ENCODE measurements at places on chromosomes 2 and 18.

DNA sequence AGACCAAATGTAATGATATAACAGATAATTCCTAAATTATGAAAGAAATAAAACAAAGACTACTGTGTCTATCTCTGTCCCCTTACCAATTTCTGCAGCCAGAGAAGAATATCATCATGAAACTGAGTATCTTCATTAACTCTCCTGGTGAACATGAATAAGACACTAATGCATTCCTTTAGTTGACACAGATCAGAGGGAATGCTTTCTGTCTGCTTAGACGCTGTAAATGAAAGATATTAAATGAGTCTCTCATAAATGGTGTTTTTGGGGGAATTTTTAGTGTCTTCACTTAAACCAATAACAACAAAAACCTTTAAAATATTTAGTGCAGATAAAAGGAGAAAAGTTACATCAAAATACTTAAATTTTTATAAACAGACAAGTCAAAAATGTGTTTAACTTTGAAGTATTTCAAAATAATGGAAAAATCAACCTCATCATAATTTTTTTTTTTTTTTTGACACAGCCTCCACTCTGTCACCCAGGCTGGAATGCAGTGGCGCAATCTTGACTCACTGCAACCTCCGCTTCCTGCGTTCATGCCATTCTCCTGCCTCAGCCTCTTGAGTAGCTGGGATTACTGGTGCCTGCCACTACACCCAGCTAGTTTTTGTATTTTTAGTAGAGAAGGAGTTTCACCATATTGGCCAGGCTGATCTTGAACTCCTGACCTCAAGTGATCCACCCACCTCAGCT is 16.0 kb downstream of the EPG5 start:
- DNase-seq = no peak

DNA sequence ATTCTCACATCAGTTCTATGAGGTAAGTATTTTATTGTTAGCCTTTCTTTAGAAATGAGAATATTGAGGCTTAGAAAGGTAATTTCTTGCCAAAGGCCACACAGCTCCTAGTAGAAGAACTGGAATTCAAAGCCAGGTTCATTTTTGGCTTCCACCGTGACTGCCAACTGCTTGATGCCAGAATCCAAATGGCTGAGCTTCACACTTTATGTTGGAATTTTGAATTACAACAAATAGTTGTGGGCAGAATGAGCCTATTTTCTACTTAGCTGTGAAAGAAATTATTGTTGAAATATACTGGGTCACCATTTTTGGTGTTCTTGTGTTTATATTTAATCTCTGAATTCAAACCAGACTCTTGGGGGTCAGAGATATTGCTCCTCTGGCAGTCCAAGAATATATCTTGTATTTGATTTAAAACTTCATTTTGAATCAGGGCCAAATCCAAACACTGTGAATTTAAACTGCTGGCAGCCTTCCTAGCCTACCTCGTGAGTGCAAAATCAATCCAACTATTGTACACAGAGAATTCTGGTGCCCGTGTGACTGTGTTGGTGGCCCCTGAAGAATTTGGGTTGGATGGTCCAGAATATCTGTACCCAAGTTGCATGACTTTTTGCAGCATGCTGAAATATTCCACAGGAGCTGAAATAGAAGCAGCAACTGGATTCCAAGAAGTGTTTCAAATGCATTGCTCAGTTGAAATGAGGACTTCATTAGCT is 35.6 kb upstream of the LPIN1 start:
- DNase-seq = no peak

- no peak for DNase-seq
Observed at GRCh38 chr2:214014551-214015220, 396.2 kb upstream of the VWC2L start.

DNA sequence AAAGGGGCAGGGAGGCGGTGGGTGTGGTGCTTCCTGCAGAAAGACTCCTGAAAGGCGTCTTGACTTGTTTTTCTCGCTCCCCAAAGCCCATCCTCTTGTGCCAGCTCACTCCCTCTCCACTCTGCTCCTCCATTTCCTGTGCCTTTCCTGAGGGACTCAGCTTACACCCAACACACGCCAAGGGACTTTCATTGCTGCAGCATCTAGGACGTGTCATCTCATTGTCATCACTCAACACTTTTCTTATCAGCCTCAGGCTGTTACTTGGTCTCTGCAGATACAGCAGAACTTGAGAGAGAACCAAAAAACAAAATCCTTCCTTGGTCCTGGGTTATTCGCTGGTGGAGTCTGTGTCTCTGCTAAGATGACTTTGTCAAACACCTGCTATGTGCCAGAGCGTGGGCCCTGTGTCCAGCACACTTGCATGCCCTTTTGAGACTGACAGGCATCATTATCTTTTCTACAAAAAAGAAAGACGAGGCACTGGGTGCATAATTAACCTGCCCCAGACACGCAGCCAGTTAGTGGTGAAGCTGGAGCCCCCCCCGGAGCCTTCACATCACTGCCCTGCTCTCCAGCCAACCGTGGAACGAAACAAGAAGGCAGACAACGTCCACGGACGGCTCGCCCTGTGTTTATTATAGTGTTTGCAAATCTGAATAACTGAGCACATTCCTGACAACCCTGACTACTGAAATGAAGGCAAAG is 261.7 kb upstream of the HDAC4 start:
- no peak for DNase-seq

All from anterior cingulate cortex (tissue), 58 donors.